T-helper 17 cell (primary cell): ENCODE measurements at places on chromosomes 6 and 20.

DNA sequence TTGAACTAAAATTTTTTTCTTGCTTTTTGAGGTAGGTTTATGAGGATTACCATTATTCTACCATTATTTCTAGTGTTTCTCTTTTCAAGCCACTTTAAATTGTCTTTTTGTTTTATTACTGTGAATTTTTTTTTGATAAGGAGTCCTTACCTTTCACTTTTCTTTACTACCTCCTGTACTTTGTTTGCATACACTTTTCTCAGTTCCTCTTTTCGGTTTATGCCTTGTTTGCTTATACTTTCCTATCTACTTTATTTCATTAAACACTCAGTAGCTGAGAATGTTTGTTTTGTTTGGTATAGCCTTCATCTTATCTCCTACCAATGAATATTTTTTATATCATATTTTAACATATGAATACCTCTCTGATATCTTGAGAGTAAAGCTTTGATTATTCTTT is 147.9 kb downstream of the TFAP2B start:
- no peak for DNase-seq

GRCh38 chr20:44615169-44615791 is 32.9 kb downstream of the PKIG start:
- no peak for DNase-seq

DNA sequence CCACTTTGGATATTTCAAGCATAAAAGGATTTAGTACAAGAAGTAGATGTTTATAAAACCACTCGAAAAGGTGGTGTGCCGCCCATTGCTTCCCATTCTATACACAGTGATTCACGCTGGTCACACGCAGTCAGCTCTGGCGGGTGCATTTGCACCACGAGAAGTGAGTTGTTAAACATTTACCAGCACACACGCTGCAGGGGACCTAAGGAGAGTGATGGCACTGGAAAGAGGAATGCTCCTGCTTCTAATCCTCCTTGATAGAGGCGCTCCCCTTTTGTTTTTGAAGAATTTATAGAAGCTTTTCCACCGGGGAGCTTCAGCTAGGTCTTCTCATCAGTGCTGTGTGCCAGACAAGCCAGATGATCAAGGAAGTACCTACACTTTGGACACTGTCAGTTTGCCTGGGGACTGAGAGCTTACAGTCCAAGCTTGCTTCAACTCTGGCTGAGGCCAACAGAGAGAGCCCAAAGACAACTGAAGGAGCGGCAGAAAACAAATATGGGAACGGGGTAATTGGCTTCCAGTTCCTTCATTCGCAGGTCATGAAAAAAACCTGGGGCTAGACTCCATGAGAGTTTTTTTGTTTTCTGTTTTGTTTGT is 31.2 kb downstream of the MUC22 start:
- DNase-seq, result no peak

DNA sequence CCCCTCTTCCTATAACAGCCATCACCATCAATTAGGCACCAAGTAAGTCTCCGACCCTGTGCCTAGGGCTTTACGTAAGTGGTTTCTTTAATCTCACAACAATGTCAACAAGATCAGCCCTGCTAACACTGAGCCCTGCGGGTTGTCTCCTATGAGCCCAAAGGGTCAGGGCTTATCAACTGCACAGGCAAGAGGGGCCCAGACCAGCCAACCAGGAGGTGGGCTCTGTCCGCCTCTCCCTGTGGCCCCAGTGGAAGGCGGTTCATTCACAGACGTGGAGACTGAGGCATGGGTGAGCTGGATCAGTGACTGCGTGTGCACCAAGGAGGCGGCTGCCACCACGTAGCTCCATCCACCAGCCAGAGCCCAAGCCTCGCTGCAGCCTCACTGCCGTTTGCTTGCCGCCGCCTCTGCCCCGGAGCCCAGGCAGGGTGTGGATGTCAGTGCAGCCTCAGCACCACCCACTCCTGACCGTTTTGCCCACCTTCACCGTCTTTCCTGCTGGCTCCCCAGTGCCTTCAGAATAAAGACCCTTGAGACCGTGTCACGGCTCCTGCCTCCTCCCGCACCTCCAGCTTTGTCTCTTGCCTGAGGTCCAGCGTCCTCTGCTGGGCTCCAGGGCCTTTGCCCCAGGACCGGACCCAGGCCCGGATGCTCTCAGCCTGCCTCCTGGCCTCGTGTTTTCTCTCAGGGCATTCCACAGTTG is 78.7 kb downstream of the DLL1 start:
- no peak for DNase-seq

- no peak for DNase-seq
These were observed at the start of gene MRAP2 for GRCh38 chr6:84033523-84034451. TSS of gene MRAP2 (plus strand) at chr6:84033772. CDS start at chr6:84055319, 21,547 bp downstream.

DNA sequence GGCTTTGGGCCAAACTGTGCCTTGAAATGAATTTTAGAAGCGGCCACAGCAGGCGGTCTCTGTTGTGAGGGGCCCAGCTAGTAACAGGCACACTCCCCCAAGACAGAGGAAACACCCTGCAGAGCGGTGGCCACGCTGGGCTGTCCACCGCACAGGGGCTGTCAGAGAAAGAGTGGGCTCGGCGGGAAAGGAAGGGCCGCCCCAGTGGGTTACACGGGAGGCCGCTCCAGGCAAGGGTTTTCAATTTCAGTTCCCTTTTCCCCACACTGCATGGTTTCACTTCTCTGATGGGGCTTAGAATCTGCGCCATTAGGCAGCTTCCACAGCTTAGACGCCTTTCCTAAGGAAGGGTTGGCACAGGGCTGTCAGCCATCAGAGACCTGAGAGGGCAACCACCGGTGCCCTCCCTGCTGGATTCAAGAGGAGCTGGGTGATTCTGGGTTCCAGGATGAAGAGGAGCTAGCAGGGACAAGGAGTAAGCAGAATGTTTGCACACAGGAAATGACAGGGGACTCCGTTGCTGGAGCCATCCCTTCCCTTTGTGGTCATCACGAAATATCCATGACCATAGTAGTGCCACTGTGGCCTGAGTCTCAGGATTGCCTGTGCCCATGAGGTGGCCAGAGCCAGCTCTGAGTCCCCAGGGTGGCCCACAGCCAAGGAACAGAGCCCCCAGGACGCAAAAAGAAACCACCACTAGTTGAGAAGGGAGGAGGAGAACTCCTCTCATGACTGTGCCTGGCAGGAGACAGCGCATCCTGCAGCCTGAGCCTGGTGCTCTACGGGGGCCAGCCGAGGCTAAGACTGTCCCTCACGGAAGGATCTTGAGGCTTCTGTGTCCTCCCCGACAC is 282.7 kb downstream of the NRN1 start:
- no peak for DNase-seq

GRCh38 chr6:135939208-135939591 is 87.7 kb downstream of the PDE7B start:
- DNase-seq, result no peak

- DNase-seq, result no peak
These were observed 7.2 kb upstream of the ATXN1 start for GRCh38 chr6:16768477-16768830.

- peak; percentile 15 for DNase-seq
These were observed 23.1 kb upstream of the UBE2J1 start for GRCh38 chr6:89375427-89376267.

DNA sequence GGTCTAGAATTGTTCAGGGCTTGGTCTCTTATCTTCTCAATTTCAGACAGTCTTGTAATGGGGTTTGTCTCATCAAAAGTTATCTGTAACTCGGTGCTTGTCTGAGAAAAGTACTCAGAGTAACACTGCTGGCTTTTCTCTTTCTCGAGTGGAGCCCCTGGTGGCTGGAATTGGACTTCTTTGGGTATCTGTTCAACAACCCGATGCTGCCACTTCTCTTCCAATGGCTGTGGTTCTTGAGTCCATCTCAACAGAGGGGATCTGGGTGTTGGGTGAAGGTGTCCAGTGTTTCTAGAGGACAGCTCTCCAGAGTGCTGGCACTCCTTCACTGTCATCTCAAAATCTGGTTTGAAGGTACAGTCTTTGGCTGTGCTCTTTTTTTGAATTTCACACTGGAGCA is 24.6 kb downstream of the DST start:
- DNase-seq, result no peak

DNA sequence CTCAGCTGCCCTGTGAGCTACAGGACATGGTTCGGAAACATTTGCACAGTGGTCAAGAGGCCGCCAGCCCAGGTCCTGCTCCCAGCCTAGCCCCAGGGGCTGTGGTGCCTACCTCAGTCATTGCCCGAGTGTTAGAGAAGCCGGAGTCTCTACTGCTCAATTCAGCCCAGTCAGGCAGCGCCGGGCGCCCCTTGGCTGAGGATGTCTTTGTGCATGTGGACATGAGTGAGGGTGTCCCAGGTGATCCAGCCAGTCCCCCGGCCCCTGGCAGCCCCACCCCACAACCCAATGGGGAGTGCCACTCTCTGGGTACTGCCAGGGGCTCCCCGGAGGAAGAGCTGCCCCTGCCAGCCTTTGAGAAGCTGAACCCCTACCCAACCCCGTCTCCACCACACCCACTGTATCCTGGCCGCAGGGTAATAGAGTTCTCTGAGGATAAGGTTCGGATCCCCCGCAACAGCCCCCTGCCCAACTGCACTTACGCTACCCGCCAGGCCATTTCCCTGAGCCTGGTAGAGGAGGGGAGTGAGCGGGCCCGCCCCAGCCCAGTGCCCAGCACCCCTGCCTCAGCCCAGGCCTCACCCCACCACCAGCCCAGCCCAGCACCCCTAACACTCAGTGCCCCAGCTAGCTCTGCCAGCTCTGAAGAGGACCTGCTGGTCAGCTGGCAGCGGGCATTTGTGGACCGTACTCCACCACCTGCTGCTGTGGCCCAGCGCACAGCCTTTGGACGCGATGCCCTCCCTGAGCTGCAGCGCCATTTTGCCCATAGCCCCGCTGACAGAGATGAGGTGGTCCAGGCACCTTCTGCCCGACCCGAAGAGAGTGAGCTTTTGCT is 5.2 kb downstream of the LRRC73 start:
- DNase-seq, result no peak
